ENCODE measurements at places on chromosomes 11 and 22. TPM values are rescaled to one million over a fixed set of nuclear protein-coding genes. Genes with fewer than 3 reads are reported as not detected.

Gene IGLL1
- not detected for total RNA-seq

Gene MS4A2
- total RNA-seq = not detected

Gene C1QTNF4
- 2.4 TPM for total RNA-seq

Gene SLC22A9
- not detected for total RNA-seq

Gene SLC22A6
- not detected for total RNA-seq

Gene TRIM49B
- 1.5 TPM for total RNA-seq

Gene OR56A4
- not detected for total RNA-seq

Gene HSD17B12
- total RNA-seq = 54.0 TPM

Gene RFPL2
- 0.85 TPM for total RNA-seq

Gene RTCB
- total RNA-seq = 181 TPM

Gene MMP11
- not detected for total RNA-seq

Gene KIAA0930
- total RNA-seq = 32.8 TPM

Gene CABP7
- total RNA-seq = 1.5 TPM

Gene LZTR1
- 41.5 TPM for total RNA-seq

Gene SUSD2
- not detected for total RNA-seq

Gene TUT1
- total RNA-seq = 17.6 TPM

Gene OR10D3
- not detected for total RNA-seq

All from G401 (cell line).